Fibroblast of pulmonary artery (primary cell): ENCODE measurements at places on chromosomes 1 and 21.

DNA sequence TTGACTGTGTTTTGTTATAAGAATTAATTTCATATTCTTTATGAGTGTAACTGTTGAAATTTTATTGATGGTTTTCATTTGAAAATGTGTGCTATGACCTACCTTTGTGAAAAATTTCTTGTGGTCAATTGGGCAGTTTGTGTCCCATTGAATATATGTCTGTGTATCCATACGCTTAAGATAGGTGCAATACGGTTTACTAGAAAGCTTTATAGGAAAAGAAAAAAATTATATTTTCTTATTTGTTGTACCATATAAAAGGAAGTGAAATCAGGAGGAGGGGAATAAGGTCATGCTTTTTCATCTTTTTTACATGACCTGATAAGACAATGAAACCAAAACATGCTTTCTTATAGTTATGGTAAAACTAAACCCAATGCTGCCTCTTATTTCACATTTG is 807.7 kb downstream of the USP25 start:
- DNase-seq = peak; percentile 32

DNA sequence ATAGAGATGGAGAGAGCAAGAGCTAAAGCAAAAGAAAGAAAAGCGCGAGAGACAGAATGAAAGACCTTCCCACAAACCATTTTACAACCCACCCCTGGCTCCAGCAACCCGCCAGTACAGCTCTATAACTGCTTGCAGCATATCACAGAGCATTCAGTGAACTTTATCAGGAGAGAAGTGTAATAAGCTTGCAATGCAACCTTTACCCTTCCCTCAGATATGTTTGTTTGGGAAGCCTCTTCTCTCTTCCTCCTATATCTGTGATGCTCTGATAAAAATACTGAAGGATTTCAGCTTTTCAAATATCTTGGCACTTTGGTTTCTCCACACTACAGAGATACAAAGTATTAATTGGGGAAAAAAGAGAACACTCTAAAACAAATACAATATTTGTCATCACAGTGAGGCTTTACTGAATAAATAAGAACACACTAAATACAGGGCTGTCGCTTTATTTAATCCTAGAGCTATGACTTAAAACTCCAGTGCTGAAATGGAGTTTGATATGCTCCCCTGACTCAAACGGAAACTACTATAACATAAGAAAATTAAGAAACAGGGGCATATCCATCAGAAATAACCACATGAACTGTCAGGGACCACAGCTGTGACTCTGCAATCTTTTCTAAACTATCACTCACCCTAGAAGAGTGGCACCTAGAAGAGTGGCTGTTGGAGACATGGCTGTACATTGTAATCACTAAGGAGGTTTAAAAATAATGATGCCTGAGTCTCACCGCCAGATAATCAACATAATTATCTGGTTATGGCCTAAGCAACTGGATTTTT is 6.7 kb downstream of the CRP start:
- DNase-seq = no peak

DNA sequence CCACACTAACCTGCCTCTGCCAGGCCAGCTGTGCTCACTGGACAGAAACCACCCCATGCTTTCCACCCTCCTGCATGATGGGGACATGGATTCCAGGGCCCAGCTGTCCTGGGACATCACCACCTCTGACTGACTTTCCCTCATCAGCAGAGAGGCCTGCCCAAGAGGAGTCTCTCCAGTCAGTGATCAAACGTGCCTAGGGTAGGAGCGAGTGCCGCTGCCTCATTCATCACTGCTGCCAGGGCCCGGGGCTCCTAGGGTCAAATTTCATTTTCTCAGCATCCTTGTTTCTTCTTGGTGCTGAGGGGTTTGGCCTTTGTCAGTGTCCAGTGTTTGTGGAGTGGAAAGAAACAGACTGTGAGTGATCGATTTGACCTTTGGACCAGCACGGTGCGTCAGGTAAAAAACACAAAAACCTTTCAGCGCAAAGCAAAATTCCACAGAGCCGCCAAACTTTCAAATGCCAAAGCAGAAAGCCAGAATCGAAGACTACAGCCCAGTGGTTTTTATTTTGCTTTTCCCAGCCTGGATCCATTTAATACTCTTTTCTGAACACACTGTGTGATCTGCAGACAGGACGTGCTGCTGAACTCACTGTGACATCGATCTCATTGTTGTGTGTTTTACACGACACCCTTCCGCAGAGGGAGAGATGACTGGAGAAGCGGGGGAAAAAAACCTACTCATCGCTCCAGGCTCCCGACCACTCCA is 43.2 kb downstream of the CAPN8 start:
- DNase-seq = no peak

DNA sequence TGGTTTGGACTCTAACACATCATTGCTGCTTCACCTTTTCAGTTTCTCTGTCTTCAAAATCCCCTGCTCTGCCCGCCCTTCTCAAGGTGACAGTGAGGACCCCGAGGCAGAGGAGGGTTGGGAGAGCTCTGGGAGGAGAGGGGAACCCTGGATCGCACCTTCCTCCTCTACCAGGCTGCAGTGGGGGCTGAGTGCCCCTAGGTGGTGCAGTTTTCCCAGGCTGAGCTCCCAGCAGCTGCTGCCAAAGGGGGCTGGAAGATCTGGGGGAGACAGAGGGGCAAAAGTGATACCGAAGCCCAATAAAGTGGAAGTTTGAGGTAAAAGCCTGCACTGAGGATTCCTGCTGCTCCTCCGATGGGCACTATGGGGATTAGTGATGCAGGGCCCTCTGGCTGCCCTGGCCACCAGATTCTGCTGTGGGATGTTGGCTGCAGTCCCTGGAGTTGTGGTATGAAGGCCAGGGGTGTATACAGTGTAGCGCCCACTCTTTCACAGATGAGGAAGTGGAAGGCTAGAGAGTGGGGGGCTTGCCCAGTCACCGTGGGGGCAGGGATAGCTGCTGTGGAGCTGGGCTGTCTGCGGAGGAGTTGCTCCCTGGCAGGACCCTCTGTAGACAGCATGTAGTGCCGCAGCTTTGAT is 40.7 kb upstream of the SCMH1 start:
- peak; percentile 35 for DNase-seq

- DNase-seq = no peak
Measured at GRCh38 chr1:46041551-46041950, 90.9 kb downstream of the PIK3R3 start.

DNA sequence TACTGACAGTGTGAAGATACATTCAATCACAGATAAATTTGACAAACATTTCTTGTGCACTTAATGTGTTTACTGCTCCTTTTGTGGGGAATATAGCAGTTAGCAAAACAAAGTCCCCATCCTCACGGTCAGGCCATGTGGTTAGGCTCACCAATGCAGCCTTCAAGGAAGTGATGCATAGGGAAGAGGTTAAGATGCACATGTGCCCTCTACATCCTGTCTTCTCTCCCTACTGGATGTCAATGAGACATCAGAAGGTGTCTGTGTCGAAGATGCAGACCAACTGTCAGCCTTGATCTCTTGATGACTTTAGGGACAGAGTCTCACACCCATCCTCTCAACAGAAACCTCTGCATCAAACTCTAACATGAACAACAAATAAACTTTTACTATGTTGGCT is 78.7 kb downstream of the FH start:
- no peak for DNase-seq

DNA sequence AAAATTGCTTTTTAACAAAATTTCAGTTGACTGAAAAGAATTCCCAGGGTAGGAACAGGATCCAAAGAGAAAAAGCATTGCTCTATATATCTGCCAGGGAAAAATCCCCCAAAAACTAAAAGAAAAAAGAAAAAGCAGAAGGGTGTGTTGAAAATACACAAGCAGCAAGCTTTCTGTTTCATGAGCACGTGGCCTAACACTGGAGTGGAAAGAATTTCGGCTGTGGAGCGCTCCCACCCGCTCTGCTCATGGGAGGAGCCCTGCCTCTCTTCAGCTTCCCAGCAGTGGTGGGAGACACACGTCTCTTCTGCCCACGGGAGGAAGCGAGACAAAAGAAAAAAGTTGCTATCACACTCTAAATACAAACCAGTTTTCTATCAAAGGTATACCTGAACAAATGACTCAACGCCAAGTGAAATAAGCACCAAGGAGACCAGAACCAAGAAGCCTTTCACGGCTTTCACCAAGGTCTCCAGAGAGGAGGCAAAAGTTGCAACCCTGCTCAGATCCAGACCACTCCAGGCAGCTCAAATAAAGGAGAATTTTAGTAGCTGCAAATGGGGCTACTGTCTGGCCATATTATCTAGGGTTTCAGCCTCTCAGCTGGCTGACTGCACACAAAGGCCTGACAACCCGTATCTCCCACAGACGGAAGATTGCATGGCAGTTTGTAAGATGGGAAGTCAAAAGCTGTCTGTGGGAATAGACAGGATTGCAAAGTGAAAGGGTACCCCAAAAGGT is 29.5 kb upstream of the ZNF496 start:
- DNase-seq = peak; percentile 47

- DNase-seq = no peak
Measured at GRCh38 chr1:167820684-167821355, 93.1 kb downstream of the ADCY10 start.
